ENCODE measurements at places on chromosomes 12 and 14.

DNA sequence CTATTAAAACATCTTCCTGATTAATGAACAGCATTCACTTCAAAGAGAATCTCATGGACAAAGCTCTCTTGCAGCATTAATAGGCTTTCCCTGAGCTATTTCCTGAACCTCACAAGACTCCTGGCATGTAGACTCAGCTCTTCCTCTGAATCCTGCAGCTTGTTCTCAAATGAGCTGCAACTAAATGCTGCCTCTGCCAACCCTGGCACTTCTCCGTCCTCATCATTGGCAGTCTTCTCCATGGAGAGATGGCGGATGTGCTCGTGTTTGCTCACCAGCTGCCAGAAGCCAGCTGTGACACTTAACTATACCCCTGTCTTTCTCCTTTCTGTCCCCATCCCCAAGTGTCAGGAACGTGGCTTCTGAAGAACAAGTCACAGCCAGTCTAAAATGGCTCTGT is 232.1 kb downstream of the FOXN3 start:
- no peak for DNase-seq

DNA sequence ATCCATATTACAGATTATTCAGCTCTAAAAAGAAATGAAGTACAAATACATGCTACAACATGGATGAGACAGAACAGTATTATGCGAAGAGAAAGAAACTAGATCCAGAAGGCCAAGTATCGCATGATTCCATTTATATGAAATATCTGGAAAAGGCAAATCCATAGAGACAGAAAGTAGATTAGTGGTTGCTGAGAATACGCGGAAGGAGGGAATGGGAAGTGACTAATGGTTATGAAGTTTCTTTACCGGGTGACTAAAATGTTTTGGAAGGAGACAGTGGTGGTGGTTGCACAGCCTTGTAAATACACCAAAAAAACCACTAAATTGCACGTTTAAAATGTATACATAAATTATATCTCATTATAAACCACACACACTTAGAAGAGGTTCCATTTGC is 12.5 kb downstream of the PRDM4 start:
- peak; percentile 46 for DNase-seq

DNA sequence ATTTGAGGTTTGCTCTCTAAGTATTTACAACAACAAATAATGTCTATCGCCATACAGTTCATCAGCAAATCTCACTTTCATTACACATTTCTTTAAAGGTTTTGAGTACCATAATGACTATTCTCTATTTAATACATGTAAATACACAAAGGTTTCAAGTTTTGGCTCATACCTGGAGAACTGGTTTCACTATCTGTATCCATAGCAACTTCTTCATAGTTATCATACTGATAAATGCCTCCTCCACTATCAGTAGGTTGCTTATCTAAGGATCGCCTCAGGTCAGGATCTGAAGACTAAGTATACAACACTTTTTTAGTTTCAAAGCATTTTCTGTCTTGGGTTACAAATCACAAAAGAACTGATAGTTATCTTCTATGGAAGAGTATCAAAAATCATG is 21.4 kb downstream of the ZFC3H1 start:
- no peak for DNase-seq

- no peak for DNase-seq
These were observed 429.1 kb downstream of the BCAT1 start for GRCh38 chr12:24519759-24520158.

GRCh38 chr12:132206046-132206434 is 61.8 kb downstream of the NOC4L start:
- DNase-seq, result no peak

DNA sequence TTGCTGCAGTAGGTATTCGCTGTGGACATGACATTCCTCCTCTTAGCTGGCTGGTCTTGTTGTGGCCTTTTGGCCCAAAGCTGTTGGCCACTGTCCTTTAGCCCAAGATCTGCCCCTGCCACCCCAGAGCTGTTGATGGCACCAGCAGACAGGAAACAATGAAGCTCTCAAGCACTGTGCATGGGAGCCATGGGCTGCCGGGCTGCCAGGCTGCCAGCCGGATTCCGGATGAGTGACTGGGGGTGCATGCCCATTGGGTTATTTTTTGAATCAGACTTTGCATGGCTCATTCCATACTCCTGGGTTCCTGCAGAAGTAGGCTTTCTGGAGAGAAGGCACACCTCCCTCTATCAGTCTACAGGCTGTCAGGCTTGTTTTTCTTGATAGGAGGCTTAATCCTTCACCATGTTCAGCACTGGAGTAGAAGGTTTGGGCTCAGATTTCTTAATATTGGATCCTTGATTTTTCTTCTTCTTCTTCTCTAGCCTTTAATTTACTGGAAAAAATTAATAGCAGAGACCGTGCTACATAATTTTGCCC is 32.4 kb downstream of the MAX start:
- no peak for DNase-seq

- DNase-seq, result no peak
These were observed 56.7 kb upstream of the KCNMB4 start for GRCh38 chr12:70309348-70309747.

GRCh38 chr12:12376646-12377448 is 20.0 kb downstream of the BORCS5 start:
- DNase-seq, result peak; percentile 42

- no peak for DNase-seq
These were observed 228.9 kb upstream of the CAND1 start for GRCh38 chr12:67039995-67040860.

- DNase-seq, result no peak
These were observed 175.2 kb upstream of the BCL2L14 start for GRCh38 chr12:11895421-11896078.

DNA sequence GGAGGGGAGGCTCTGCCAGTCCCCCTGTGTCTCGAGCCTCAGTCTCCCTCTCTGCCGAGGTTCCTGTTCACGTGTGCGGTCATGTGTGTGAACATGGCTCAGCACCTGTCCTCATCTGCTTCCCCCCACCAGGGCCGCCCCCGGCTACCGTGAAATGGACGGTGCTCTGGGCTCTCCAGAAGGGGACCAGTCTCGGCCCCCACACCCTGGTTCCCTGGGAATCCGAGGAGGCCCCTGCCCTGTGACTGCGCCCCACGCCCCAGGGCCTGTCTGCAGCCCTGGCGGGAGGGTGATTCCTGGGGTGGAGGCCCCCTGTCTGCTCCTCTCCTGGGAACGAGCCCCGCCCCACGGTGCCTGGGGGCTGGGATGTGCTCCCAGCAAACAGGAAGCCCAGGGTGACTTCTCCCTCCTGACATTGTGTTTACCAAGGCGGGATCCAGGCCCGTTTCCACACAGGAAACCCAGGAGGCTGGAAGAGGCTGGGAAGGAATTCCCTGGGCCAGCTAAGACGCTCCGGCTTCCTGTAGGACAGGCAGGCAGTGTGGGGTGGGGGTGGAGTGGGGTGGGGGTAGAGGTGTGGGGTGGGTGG is 46.6 kb downstream of the KIF26A start:
- DNase-seq, result no peak

DNA sequence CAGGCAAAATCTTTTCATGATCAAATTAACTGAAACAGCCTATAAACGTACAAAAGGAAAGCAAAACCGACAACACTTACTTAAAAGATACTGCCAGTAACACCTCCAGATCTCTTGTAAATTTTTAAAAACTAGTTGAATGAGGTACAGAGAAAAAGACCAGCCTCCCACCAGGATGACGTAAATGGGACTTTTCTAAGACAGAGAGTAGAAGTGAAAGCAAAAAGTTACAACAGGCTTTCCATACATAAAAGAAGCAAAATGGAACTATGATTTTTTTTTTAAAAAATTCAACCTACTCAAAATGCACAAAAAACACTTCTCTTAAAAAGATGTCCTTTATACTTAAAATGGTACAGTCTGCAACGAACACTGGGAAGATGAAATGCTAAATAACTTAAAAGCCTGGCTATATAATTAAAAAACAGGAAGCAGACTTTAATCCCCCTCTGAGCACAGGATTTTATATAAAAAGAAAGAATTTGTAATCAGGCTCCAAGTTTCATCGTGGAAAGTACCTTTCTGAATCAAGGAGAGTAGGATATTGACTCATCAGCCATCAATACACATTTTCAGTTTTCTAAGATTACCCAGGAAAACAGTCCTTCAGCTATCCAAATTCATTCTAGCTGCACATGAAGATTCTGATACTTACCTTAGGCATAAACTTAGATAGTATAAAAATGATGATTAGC is 14.2 kb upstream of the MYO1A start:
- no peak for DNase-seq

DNA sequence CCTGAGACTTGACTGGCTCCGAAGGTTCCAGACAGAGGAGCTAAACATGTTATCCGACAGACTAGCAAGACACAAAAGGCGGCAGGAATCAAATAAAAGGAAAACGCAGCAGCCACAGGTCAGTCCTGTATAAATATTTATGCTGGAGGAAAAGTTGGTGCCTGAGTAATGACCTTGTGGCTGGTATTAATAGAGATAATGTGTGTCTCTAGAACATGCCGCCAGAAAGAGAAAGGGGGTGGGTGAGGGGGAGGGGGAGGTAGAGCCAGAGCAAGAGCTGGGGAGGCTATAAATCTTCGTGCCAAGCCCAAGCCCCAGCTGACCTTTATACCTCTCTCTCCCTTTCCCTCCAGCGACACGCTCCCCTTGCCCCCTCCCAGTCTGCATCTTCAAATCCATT is 590.4 kb downstream of the MED13L start:
- DNase-seq, result no peak

DNA sequence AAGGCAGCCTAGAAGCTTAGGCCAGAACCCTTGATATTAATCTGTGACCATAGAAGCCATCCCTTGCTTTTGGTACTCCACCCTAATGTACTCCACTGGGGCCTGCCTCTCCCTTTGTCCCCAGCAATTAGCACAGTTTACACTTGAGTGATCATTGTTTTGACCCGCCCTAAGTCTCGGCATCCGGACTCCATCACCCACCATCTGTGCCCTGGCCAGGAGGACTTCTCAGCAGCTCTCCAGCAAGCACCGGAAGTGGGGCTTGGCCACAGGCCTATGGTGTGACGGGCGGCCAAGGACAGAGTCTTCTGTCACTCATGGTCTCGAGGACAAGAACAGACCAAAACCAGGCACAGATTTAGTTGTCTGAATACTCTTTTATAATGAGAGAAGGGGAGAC is 126.5 kb upstream of the NTF3 start:
- DNase-seq, result no peak

DNA sequence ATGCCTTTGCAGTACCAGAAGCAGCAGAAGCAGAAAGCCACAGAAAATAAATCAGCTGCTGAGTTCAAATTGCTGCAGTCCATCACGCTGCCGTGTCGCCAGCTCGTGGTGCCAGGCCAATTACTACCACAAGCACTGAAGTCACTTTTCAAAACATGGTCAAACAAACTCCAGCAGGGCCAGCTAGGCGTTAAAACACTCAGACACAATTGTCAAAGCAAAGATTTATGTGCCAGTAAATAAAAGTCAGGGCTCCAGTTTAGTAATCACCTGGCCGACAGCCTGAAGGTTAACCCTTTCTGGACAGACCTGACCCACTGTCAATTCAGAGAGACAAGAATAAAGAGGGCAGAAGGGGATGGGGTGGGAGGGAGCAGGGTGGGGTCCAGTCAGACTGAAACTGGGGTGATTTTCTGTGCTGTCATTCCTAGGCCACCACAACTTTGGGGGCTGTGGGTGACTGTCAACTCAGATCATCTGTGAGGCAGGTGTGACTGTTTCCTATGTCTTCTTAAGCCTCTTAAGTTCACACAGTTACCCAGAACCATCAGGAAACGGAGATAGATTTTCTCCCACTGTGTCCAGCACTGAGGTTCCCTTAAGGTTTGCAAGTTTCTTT is 109.8 kb upstream of the FUT8 start:
- no peak for DNase-seq

DNA sequence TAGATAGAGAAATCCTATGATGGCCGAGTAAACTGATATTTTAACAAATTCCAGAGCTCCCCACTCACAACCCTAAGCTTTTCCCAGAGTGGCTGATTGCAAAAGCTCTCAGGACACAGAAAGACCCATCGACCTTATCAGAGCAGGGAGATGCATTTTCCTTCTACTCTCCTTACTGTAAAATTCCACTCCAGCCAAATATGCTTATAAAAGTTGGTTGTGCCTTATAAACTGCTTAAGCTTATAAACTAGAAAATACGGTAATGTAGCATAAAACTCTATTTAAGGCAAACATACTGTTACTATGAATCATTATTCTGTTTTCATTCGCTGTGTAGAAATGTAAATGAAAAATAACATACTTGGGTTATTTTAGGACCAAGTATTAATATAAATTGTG is 41.6 kb upstream of the TRHDE start:
- peak; percentile 29 for DNase-seq
